ENCODE measurements at places on chromosomes 7 and 10.

- peak; percentile 81 for DNase-seq
Measured at GRCh38 chr7:28921822-28922221, 36.3 kb downstream of the TRIL start.

DNA sequence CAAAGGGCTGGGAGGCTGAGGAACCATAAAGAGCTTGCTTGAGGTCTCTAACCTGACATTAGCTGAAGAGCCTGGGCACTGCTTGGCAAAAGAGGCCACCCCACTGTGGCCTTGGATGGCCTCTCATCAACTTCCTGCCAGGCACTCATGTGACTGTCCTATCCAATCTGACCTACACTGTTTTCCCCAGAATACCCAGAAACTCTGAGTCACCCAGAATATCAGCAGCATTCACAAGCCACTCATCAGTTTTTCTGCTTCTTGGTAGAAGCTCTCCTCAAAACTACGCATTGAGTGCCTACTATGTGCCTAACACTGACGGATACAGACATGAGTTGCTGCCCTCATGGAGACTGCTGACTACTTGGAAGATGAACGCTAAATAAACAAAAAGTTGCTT, 4.1 kb upstream of the NT5C2 start:
- peak; percentile 86 for DNase-seq

- DNase-seq = no peak
Measured at GRCh38 chr7:128767475-128768110, 8.0 kb downstream of the OPN1SW start.

GRCh38 chr10:35959252-35959651, 317.2 kb upstream of the FZD8 start:
- DNase-seq = no peak

DNA sequence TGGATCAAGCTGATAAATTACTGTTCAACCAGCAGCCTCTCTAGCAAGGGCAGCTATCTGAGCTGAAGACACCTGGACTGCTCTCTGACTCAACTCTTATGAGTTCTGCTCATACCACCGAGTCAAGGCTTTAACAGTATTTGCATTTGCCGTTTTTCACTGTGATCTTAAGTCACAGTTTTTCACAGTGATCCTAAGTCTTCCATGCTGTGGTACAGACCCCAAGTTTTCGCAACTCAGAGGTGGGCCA, 31.3 kb downstream of the PIP4K2A start:
- no peak for DNase-seq

- DNase-seq = no peak
Measured at GRCh38 chr7:4856336-4857057, 5.3 kb downstream of the PAPOLB start.

- DNase-seq = peak; percentile 67
Measured at GRCh38 chr7:95199779-95200558, 124.4 kb downstream of the PON1 start.

- DNase-seq = no peak
Measured at GRCh38 chr10:101580486-101581399, 7.3 kb downstream of the POLL start.

- no peak for DNase-seq
Measured at GRCh38 chr10:109379186-109379585, 544.1 kb downstream of the XPNPEP1 start.

GRCh38 chr7:38409531-38409930, 136.1 kb upstream of the TARP start:
- DNase-seq = no peak

- no peak for DNase-seq
Measured at GRCh38 chr7:141317033-141317585, 234.1 kb upstream of the AGK start.

- DNase-seq = no peak
Measured at GRCh38 chr10:106816318-106817085, 348.0 kb downstream of the SORCS1 start.

DNA sequence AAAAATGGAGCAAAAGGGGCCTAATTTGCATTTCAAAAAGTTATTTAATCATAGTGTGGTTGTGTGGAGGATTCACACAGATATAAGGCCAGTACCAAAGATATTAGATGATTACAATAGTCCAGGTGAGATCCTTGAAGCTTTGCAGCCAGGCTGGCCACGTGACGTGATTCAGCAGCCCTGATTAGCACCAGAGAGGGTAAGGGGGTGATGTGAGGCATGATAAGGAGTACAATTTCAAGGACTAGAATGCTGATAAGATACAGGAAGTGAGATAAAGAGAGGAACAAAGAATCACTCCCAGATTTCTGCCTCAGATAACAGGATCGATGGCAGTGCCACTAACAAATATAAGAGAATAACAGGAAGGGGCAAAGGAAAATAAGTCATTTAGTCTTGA, 108.4 kb upstream of the PALS2 start:
- no peak for DNase-seq

DNA sequence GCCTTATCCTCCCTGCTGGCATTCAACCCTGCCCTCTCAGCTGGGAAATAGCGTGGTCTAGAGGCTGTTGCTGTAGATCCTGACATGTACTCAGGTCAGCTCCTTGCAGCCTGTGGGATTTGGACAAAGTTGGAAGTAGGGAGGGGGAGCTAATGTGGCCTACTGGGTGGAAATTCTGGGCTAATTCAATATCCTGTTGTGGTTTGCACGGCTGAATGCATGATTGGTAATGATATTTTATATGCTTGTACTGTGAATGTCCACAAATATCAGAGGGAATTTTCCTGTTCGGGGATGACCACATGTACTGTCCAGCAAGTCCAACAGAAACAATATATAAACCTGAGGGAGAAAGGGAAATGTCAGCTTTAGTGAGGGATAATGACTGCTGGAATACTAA, 22.1 kb upstream of the NPVF start:
- DNase-seq = no peak

GRCh38 chr7:31478721-31479120, 35.2 kb upstream of the ITPRID1 start:
- no peak for DNase-seq

DNA sequence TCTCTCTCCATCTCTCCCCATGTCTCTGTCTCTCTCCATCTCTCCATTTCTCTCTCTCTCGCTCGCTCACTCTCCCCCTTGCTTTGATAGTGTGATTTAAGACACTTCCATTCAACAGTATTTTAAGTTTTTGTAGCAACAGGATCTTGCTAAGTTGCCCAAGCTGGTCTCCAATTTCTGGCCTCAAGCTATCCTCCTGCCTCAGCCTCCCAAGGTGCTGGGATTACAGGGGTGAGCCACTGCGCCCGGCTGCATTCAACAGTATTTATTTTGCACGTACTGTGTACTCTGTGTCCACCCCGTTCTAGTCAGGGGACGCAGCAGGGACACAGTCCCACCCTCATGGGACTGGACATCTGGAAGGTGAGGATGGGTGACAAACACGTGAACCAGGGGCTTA, 14.4 kb upstream of the PDGFA start:
- no peak for DNase-seq

DNA sequence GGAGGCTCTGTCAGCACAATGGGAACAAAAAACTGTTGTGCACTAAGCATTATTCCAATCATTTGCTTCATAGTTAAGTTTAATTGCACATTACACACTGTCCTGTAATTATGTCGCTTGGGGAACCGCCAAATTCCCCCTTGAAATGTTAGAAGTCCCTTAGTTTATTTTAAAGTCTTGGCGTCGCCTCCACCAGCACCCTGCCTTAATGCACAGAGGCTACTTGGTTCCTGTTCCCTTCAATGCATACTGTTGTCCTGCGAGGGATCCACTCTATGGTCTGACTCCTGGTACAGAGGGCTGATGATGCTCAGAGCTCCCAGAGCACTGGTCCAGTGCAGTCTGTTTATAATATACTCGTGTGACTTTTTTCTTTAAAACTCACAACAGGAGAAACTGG, 330.7 kb downstream of the ELMO1 start:
- DNase-seq = no peak

GRCh38 chr7:126398285-126398684, 854.5 kb downstream of the GRM8 start:
- DNase-seq = peak; percentile 60

DNA sequence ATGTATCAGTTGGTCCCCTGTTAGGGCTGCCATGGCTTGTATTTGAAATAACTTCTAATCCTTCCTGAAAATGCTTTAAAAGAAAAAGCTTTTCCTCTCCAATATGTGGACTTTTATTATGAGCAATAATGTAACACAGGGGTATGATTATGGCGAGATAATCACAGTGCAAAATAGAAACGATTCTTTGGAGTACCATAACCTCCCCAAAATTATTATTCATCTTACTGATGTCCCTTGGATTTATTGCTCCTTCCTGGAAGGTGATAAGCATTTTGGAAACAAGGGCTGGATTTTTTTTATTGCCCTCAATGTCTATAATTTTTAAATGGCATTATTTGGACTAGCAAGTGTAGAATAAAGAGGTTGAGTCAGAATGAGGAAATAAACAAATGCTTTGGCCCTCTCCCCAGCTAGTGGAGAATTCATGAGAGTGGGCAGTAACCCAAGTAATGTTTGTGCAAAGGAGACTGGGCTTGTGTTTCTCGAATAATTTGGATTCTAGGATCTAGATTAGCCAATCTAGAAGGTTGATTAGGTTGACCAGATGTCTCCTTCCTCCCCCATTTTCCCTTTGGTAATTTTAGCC, 403.9 kb upstream of the CELF2 start:
- no peak for DNase-seq

GRCh38 chr10:98383869-98384268, 31.1 kb downstream of the PYROXD2 start:
- DNase-seq = no peak

DNA sequence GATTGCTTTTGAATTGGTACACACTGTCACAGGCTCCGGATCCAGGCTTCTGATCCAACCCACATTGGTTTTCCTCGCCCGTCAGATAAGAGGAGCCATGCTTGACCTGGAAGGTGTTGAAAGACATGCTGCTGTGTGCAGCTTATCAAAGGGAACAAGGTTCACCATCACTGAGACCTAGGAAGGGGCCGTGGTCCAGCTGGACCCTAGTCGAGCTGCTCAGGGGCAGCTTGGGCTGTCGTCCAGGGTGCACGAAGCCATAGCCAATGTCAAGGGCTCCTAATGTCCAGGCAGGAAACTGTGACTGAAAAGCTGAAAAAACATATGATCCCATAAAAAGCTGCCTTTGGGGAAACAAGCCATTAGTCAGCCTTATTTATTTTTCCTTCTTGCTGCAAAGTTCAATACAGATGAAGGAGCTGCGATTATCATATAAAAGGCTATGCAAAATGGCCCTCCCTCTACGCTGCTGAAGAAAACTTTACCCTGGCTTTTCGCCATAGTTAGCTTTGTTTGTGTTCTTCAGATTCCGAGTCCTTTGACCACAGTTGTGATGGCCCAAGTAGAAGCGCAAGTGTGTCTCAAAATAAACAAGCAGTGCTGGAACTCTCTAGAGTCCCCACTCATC, 118.0 kb downstream of the CREB5 start:
- no peak for DNase-seq

GRCh38 chr10:71735709-71736569, 16.4 kb upstream of the C10orf105 start:
- DNase-seq = no peak

- no peak for DNase-seq
Measured at GRCh38 chr7:87445897-87446296, 29.6 kb downstream of the ABCB4 start.

DNA sequence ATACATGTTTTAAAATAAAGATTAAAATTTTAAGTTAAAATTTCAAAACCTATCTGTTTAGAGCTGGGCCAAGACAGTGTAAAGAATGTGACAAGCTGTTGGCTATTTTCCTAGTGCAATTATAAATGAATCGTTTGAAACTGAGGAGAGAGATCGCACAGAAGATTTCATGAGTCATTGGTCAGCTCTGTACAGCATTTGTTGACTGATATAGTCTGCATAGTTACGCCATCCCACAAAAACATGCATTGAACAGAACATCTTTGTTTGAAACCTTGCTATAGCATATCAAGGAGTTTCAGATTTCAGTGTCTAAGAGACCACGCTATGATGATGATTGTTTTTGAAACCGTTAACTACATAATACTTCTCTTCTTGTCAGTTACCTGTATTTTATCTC, 1.3 kb upstream of the C10orf67 start:
- peak; percentile 62 for DNase-seq

Data from LHCN-M2 (cell line).